ENCODE measurements at places on chromosomes 12 and 14.

GRCh38 chr12:99004799-99005466 is 359.8 kb downstream of the APAF1 start:
- no peak for DNase-seq

GRCh38 chr14:68248481-68249255 is 429.1 kb downstream of the RAD51B start:
- DNase-seq: peak; percentile 26

DNA sequence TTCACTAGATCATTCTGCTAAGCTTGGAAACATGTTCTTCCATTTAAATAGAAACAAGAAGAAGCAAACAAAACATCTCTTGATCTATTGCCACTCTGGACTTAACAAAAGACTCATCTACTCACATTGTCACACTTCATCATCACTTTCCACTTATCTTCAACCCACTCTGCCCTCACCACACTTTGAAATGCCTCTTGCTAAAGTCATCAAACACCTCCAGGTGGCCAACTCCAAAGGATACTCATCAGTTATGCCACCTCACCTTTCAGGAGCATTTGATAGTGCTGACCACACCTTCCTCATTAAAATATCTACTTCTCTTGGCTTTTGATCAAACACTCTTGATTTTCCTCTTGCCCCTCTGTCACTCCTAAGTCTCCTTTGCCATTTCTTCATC is 7.2 kb downstream of the EFCAB11 start:
- DNase-seq: no peak

GRCh38 chr12:9406564-9407424 is 198.6 kb upstream of the PZP start:
- no peak for DNase-seq

GRCh38 chr12:75294797-75295196 is 35.3 kb downstream of the CAPS2 start:
- DNase-seq: no peak

GRCh38 chr12:97275256-97275655 is 187.3 kb upstream of the RMST start:
- no peak for DNase-seq

GRCh38 chr12:130949806-130950205 is 3.9 kb upstream of the ADGRD1 start:
- no peak for DNase-seq

DNA sequence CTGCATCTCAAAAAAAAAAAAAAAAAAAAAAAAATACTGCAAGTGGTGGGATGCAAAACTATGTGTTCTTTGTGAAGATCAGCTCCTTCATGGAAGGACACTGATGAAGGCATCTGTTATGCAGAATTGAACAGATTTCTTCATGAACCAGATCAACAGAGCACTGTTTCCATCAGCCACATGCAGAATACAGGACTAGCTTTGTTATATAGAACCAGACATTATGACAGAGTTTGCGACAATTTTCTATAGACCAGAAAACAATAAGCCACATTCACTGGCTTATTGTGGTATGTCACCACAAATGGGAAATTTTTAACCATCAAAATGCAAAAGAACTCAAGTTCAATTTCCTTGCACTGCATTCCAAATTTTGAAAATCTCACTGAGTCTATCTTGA is 34.7 kb downstream of the CIT start:
- DNase-seq: no peak

- no peak for DNase-seq
These were observed 6.3 kb upstream of the LTBP2 start for GRCh38 chr14:74618078-74618952.

DNA sequence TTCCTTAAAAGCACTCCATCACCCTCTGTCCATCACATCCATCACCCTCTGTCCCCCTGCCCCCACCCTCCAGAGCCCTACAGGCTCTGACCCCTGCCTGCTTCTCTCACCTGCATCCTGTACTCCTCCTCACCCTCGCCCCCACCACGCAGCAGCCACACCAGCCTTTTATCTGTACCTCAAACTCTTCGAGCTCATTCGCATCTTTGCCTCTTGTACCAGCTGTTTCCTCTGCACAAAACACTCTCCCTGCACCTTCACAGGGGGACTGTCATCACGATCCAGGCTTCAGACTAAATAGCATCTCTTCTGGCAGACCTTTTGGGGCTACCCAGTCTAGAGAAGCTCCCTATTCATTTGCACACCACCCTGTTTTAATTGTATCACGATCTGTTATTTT is 24.1 kb downstream of the TMEM229B start:
- DNase-seq: no peak

DNA sequence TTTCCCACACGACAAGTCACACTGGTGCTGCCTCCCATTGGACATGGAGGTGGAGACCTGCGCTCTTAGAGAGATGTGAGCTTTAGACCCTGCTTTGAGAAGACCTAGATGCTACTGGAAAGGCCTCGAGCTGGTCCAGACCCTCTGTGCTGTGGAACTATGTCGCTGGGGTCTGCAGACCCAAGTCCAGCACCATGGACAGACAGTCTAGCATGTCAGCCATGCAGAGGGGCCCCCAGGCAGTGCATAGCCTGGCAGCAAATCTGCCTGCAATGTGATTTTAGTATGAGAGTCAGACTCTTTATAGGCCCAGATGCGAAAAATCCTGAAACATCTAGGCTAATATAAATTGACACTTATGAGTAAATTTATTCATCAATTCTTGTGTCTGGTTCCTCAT is 141.5 kb downstream of the NTF3 start:
- DNase-seq: no peak

- no peak for DNase-seq
These were observed 221.6 kb downstream of the C12orf75 start for GRCh38 chr12:105552056-105552455.

- no peak for DNase-seq
These were observed 55.5 kb downstream of the SLC16A7 start for GRCh38 chr12:59651229-59651920.

GRCh38 chr12:63151623-63152320 is 771 bp upstream of the AVPR1A start:
- DNase-seq: peak; percentile 73

- DNase-seq: no peak
These were observed 159.7 kb upstream of the NTF3 start for GRCh38 chr12:5272018-5272785.

DNA sequence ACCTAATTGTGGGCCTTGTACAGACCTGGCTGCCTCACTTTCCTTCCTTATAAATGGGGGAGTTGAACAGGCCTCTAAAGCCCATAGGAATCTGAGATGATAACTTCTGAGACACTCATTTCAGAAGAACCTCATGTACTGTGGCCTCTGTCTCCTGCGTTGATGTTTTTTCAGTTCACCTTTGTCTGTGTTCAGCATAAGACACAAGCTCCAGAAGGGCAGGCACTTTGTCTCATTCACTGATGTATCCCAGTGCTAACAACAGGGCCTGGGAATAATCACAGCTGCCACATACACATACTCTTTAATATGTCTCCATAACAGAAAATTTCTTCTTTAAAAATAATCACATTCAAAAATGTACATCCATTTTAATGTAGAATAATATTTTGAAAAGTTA is 3.3 kb downstream of the FGD6 start:
- DNase-seq: no peak

DNA sequence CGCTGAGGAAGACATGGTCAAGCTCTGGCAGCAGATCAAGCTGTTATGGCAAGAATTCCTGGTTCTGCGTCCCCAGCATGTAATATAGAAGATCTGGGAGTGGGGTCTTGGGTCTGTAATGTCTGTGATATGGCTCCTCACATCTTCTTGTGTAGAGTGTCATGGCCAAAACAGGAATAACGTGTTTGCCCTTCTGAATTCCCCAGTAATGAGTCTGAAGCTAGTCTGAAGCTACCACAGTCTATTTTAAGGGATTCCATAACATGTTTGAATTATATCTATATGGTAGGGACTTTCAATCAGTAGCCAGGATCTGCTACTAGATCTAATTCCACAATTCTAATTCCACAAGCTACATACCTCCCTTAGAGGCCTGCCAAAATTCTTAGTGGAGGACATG is 31.4 kb upstream of the SOX5 start:
- DNase-seq: no peak

DNA sequence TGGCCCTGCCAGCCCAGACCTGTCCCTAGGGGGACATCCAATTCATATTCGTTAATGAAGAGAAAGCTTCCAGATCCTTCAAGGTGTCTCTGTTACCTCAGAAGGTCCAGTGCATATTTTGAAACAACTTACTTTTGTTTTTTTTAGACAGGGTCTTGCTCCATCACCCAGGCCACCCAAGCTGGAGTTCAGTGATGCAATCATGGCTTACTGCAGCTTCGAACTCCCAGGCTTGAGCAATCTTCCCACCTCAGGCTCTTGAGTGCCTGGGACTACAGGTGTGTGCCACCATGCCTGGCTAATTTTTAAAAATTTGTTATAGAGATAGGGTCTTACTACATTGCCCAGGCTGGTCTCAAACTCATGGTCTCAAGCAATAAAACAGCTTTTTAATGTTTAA is 48.4 kb downstream of the B4GALNT3 start:
- DNase-seq: no peak

- no peak for DNase-seq
These were observed 27.6 kb upstream of the ISM2 start for GRCh38 chr14:77526266-77526665.

DNA sequence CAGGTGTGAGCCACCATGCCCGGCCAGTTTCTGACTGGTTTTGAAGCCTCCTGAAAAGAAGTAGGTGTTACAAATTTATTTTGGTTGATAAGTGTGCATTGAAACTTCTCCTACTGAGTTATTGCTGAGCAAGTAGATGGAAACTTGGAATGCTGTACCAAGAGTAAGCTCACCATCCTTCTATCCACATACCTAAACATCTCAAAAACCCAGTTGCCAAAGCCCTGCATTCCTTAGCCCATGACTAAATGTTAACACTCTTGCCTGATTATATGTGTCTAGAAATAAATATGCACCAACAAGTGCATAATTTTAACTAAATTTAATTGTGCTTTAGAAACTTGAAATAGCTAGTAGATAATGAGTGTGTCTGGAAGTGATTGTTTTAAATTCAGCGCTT is 357.8 kb downstream of the DUSP6 start:
- no peak for DNase-seq

GRCh38 chr14:22819151-22819988 is 4.1 kb upstream of the SLC7A7 start:
- DNase-seq: no peak

GRCh38 chr14:87995500-87996290 is 2.7 kb upstream of the GALC start:
- no peak for DNase-seq

DNA sequence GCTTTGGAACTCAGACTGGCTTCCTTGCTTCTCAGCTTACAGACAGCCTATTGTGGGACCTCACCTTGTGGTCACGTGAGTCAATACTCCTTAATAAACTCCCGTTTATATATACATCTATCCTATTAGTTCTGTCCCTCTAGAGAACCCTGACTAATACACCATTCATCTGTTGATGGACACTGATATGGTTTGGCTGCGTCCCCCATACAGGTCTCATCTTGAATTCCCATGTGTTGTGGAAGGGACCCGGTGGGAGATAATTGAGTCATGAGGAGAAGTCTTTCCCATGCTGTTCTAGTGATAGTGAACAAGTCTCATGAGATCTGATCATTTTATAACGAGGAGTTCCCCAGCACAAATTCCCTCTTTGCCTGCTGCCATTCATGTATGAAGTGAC is 57.0 kb downstream of the OTOGL start:
- DNase-seq: no peak

DNA sequence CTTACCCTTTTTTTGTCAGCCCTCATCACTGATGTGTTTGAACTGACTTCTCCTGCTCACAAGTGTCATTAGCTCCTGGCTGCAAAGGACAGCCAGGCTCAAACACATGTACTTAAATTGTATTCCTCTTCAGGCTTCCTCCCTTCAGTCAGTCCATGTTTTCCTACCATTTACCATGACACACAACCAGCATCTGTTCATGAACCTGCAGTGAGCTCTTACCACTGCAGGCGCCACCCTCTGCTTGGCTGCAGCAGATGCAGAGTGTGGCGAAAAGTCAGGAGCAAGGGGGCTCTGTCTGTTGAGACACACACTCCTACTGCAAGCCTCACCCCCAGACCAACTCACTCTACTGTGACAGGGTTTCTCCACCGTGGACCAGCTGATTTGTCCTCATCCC is 70.2 kb downstream of the TSPAN11 start:
- DNase-seq: no peak

GRCh38 chr12:23197266-23197665 is 572.3 kb downstream of the ETNK1 start:
- DNase-seq: no peak

GRCh38 chr12:120760349-120761254 is 35.0 kb downstream of the ACADS start:
- DNase-seq: no peak

DNA sequence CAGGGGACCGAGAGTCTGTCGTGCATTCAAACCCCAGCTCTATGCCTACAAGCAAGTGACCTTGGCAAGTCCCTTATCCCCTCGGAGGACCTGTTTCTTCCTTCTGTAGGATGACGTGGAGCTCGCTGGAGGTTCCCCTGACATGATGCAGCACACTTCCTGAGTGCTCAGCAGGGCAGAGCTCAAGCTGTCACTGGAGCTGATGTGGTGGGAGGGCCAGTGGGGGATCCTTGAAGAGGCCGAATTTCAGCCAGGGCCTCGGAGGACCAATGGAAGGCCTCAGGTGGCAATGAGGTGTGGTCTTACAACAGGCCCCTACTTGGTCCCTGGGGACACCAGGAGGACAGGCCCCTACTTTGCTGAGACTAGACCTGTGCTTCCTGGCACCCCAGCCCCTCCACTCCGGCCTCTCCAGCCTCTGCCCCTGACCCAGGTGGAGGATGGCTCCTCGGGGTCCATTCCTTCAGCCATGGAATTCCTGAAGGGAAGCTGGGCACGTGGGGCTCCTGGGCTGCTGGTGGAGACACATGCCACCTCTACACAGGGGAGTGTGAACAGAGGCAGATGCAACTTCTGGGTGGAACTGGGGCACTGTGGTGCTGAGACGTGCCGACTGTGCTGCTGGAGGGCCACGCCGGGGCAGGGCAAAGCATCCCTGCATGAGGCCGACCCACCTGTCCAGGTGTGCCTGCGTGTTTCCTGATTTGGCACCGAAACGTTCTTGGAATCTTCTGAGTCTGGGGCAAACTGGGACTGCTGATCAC is 18.7 kb upstream of the KIF26A start:
- DNase-seq: no peak

GRCh38 chr12:120835304-120835612 is 68.9 kb downstream of the SPPL3 start:
- no peak for DNase-seq

DNA sequence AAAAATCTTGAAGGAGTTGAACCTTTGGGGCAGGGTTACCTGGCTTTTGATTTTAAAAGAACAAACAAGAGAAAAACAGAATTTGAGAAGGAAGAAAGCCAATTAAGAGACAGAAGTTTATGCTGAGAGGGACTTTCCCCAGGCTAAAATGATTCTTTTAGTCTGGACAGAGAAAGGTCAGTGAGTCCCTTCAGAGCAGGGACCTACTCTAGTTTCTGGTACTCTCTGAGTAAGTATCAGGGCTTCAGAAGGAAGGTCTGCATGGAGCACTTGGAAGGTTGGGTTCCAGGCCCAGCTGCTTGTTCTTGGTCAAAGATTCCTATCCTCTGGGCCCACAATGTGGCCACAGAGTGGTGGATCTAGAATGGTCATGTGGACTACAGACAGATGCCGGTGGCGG is 59.6 kb downstream of the KLRG1 start:
- no peak for DNase-seq
